Articular chondrocyte of knee joint (primary cell): ENCODE measurements at places on chromosomes 11 and 22. TPM values are rescaled to one million over a fixed set of nuclear protein-coding genes. Genes with fewer than 3 reads are reported as not detected.

The CHRNA10 gene
- total RNA-seq = 0.43 and 1.3 TPM in 2 replicates

The TNNI2 gene
- total RNA-seq = not detected in 2 replicates

The PLA2G3 gene
- total RNA-seq = not detected in 2 replicates

The ALDH3B2 gene
- total RNA-seq = not detected in 2 replicates

The OR10A3 gene
- total RNA-seq = 0.13 and 0.32 TPM in 2 replicates

The MUC15 gene
- not detected in 2 replicates for total RNA-seq

The MEI1 gene
- 2.5 and 3.2 TPM in 2 replicates for total RNA-seq

The BRSK2 gene
- under 0.01 TPM in 1 of 2 replicates, not detected in the other for total RNA-seq

The HDHD5 gene
- 23.0 and 31.6 TPM in 2 replicates for total RNA-seq

The PHOX2A gene
- total RNA-seq = not detected in 2 replicates

The APOL2 gene
- 62.3 TPM in 2 replicates for total RNA-seq

The SCGB1A1 gene
- not detected in 2 replicates for total RNA-seq

The NCF4 gene
- total RNA-seq = not detected in 2 replicates

The SORL1 gene
- 0.78 and 0.97 TPM in 2 replicates for total RNA-seq

The PANX2 gene
- 0.11 and 0.26 TPM in 2 replicates for total RNA-seq

The E2F8 gene
- total RNA-seq = 0.52 and 1.1 TPM in 2 replicates

The CRYAB gene
- total RNA-seq = 93.2 and 117 TPM in 2 replicates

The SCUBE2 gene
- 2.1 and 4.8 TPM in 2 replicates for total RNA-seq

The NUP50 gene
- 49.5 and 56.5 TPM in 2 replicates for total RNA-seq

The KDM4D gene
- 1.0 and 1.1 TPM in 2 replicates for total RNA-seq

The GRIK4 gene
- 0.11 and 0.13 TPM in 2 replicates for total RNA-seq

The HSPA8 gene
- 1,885 and 2,219 TPM in 2 replicates for total RNA-seq

The LIF gene
- total RNA-seq = 1.0 and 7.9 TPM in 2 replicates

The DEPDC7 gene
- total RNA-seq = 15.5 and 20.8 TPM in 2 replicates

The KRTAP5-1 gene
- total RNA-seq = not detected in 2 replicates

The ADAMTS15 gene
- 12.8 and 13.3 TPM in 2 replicates for total RNA-seq

The TRIM49 gene
- total RNA-seq = not detected in 2 replicates

The NXPE2 gene
- 0.39 and 0.76 TPM in 2 replicates for total RNA-seq

The POLD4 gene
- total RNA-seq = 41.8 and 49.8 TPM in 2 replicates

The ATXN10 gene
- total RNA-seq = 133 and 150 TPM in 2 replicates

The MOGAT2 gene
- total RNA-seq = 0.13 TPM in 1 of 2 replicates, not detected in the other
